Brain pericyte (primary cell): ENCODE measurements at places on chromosomes 16 and 17.

DNA sequence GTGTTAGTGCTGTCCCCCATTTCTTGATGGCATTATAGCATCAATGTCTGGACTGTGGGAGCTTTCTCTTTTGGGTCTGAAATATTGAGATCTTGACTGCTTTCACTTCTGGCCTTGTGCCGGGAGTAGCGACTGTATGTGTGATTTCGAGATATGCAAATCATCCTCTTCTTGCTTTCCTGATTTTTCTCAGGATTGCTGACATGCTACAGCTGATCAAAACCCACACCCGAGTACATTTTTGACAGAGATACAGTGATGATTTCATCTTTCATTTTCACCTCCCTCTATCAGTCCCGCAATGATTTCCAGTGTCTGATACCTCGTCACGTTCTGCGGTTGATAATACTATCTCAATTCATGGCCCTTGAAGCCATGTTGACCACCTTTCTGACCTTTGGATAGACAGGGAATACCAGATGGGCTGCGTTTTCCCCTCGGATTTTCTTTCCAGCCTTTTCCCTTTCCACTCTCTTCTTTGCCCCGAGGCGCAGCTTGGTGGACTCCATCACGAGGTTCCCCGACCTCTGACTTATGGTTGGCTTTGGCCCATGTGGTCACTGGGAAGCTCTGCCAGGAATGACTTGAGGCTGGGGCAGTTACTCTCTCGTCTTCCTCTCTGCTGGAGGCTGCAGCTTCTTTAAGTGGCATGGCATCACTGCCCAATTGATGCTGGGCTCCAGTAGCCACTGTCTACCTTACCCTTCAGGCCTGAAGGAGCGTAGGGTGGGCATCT lies 184.4 kb downstream of the SNX29 start:
- no peak for DNase-seq

GRCh38 chr17:31488264-31488981 lies 96.9 kb downstream of the RAB11FIP4 start:
- DNase-seq, result no peak

DNA sequence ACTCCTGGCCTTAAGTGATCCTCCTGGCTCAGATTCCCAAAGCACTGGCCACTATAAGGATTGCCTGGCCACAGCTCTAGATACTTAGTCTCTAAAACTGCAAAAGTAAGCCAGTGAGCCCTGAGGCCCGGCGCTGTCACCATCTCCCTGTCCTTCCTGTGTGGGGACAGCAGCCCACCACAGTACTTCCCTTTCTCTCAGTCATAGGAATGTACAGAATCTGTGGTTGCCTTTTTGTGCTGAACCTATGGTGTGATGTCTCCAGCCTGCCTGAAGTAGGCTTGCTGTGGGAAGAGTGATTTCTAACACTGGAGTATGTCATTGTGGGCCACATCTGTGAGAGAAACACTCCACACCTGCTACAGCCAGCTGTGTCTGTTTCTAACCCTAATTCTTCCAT lies 24.7 kb downstream of the NTAN1 start:
- DNase-seq, result no peak

DNA sequence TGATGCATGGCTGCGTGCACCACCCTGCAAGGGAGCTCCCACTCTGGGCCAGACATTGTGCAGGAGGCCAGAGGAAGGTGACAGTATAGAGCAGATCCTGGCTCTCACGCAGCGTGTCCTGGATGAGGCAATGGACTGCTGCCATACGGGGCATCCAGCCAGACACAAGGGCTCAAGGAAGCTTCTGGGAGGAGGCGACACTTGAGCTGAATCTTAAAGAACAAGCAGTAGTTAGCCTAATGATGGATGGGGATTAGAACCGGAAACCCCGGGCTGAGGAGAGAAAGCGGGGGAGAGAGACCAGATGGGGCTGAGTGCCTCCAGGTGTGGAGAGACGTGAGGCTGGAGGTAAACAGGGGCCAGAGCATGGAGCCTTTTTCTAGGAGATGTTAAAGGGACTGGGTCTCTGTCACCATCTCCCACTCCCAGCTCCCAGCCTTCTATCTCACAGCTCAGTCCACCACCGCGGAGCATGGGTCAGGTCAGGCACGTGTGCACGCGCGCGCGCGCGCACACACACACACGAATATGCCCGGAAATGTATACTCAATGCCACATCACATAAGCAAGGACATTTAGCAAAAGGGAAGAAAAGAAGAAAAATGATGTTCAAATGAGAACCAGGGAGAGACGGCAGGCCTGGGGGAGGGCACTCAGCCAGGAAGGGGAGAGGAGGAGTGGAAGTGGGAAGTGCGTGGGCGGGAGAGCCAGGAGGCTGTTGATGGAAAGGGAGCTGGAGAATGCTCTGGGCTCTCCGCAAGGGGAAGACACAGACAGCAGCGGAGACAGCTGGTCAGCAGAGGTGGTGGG lies 46.3 kb downstream of the CCDC42 start:
- DNase-seq, result no peak

DNA sequence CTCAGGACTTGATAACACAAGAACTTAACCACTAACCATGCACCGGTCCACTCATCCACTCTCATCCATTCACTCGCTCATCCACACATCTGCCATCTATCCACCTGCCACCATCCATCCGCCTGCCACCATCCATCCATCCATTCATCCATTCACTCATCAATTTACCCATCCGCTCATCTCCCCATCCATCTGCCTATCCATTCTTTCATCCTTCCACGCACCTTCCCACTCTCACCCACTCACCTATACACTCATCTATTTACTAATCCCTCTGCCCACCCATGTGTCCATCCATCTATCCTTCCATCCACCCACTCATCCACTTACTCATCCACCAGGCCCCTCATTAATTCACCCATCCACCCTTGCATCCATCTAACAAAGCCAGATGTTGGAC lies 131.0 kb downstream of the MRM1 start:
- no peak for DNase-seq

- no peak for DNase-seq
Observed at GRCh38 chr17:56724664-56725063, 109.1 kb downstream of the C17orf67 start.

DNA sequence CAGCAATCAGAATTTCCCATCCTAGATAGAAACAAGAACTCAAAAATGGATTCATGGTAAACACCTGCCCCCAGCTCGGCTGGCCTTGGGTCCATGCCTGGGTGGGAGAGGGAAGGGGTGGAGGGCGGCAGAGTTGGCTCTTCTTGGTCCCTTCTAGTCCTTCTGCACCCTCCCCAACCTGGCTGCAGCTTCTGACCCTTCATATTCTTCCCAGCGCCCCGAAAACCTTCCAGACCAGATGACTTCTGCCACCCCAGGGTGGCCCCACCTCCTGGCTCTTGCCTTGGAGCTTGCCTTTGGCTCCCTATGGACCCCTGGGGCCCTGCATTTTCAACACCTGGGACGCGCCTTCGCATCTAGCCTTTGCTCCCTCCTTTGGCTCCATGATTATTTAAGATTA lies 5.4 kb upstream of the GJD3 start:
- no peak for DNase-seq
